ENCODE measurements at places on chromosomes 11 and 22.

GRCh38 chr11:72587696-72588095, 86.5 kb downstream of the PDE2A start:
- no peak for DNase-seq

GRCh38 chr22:47192651-47193437, 430.4 kb downstream of the TBC1D22A start:
- peak; percentile 14 for DNase-seq

DNA sequence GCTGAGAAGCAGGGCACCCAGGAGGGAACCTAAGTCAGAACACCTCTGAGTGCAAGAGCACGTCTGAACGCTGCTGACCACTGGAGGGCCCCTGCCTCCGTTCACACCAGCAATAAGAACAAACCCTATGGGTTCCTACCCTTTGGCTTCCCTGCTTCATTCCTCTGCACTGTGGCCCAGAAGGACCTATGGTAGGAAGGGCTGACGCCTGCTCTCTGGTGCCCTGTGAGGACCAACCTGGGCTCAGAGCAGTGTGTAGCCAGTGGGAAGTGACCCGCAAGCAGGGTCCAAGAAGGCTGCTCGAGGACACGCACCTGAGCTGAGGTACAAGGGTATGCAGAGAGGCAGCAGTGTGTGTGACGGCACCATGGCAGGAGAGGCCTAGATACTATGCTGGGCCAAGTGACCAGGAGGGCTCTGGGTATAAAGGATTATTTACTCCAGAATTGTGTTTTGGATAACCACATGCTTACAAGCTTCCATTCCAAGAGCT, 68.8 kb upstream of the CLTCL1 start:
- no peak for DNase-seq

- no peak for DNase-seq
Observed at GRCh38 chr11:83159902-83160865, 3.3 kb downstream of the PCF11 start.

GRCh38 chr11:71139516-71140205, 112.7 kb downstream of the SHANK2 start:
- no peak for DNase-seq

Measured in activated CD4-positive, alpha-beta T cell treated with anti-CD3 and anti-CD28 coated beads, Interleukin-2, amount 50 U/mL, for 48 hours (primary cell).